ENCODE measurements at places on chromosomes 16 and 17.
A peak's percentile ranks its signal among the peaks of the same experiment; 100 is the strongest.

- peak; percentile 64 for DNase-seq
Measured at GRCh38 chr17:1709971-1710806, at the start of gene TLCD2. TSS of gene TLCD2 (minus strand) at chr17:1710377. CDS start at chr17:1710242, 135 bp downstream.

GRCh38 chr17:77609553-77610517, 348.7 kb upstream of the TNRC6C start:
- no peak for DNase-seq

- DNase-seq: no peak
Measured at GRCh38 chr16:29030086-29030840, 45.4 kb downstream of the LAT start.

- DNase-seq: no peak
Measured at GRCh38 chr17:45296003-45296832, 20.6 kb downstream of the MAP3K14 start.

GRCh38 chr16:20906341-20907255, 6.0 kb downstream of the LYRM1 start:
- no peak for DNase-seq

- DNase-seq: no peak
Measured at GRCh38 chr16:11735787-11736186, 6.9 kb downstream of the TXNDC11 start.

DNA sequence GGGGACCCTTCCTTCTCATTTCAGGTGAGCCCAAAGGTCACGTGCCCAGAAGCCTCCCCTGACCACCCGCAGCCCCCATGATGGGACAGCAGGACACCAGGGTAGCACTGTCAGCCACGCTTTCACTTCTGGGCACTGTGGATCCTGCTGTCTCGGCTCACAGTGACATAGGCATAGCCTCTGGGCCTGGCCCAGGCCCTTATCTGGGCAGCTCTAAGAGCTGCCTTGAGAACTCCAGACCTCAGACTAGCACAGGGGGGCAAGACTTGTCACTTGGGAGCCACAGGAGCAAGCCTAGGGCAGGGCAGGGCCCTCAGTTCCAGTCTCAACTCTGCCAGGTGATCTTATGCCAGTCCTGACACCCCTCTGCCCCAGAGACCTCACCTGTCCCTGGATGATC, 4.7 kb downstream of the NATD1 start:
- no peak for DNase-seq

DNA sequence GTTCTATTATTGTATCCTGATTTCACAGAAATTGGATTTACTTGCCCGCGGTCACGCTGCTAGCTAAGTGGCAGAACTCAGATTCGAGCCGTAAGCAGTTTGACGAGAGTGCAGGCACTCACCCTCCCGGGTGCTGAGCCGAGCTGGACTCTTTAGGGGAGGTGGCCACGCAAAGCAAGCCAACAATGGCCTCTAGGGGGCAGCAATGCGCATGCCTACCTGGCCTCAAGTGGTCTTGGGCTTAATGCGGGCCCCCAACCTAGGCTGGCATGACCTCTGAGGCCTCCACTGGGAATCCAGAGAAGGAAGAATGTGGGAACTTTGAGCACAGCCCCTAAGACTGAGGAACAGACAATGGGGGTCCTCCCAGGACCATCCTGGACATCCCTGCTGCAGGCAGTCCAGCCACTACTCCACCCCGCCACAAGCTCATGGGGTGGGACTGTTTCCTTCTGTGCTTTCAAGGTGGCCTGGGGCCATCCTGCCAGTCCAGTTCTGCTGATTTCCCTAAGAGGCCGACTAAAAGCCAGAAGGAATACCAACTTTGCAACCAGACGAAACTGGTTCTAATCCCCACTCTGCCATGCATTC, 276.5 kb downstream of the XYLT1 start:
- DNase-seq: peak; percentile 57

DNA sequence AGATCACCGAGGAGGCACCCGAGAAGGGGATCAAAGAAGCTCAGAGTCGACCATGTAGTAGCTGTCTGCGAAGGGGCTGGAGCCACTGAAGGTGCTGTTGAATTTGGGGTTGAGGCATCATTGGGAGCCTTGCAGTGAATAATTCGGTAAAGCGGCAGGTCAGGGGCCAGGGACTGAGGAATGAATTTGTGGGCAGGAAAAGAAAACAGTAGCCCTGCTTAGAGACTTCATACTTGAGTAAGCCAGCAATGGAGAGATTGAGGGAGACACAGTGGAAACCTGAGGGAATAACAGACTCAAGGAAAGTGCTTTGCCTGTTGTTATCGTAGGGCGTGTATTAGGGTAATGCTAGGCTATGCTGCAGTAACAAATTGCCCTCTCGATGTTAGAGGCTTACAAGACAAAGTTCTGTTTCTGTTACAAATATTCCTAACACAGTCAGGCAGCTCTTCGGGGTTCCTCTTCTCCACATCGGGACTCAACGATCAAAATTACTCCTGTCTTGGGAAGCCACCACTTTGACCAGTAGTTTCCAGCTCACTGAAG, 13.4 kb upstream of the HERPUD1 start:
- no peak for DNase-seq

GRCh38 chr16:11118479-11118878, 137.5 kb downstream of the SOCS1 start:
- DNase-seq: no peak

- no peak for DNase-seq
Measured at GRCh38 chr16:79411805-79412204, 188.7 kb downstream of the MAF start.

GRCh38 chr17:55383771-55384642, 37.6 kb downstream of the MMD start:
- DNase-seq: no peak

DNA sequence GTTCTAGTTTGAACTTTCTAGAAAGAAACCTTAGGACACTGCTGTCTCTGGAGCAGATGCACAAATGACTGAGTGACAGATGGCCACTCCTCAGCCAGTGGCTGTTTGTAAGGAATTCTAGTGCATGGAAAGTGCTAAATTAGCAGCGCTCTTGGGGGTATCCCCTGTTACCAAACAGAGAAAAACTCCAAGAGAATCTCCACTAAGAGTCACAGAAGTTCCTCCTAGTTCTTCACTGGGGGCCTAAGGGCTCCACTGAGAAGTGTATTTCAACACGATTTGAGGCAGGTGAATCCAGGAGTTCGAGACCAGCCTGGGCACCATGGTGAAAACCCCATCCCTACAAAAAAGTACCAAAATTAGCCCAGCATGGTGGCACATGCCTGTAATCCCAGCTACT, 18.1 kb upstream of the IRF8 start:
- DNase-seq: no peak

DNA sequence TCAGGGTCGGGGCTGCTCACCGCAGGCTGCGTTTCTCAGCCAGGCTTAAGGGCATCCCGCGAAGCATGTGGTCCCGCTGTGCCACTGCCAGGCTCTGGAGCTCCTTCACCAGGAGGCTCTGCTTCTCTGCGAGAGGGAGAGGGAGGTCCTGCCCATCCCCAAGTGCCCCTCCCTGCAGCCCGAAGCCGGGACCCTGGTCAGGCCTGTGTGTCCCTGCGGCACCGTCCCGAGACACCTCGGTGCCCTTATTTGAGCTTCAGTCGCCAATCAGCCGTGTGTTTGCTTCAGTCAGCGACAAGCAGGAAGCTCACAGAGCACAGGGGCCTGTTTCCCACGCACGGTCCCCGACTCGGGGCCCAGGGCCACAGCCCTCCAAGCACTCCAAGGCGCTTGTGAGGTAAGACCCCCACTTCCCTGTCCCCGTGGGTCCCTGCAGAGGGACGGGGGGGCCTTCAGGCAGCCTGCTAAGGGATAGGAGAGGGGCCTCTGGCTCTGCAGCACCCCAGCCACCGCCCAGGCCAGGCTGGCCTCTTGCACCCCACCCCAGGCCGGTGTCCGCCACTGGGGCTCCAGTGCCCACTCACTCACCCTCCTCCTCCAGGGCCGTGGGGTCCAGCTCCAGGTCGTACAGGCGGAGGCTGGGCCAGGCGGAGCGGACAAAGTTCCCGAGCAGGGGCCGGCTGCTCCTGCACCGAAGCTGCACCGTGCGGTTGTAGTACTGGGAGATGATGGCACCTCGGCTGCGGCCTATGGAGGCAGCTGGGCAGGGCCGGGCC, 3.2 kb downstream of the TMC6 start:
- no peak for DNase-seq

GRCh38 chr17:39118674-39119419, 32.6 kb downstream of the PLXDC1 start:
- DNase-seq: no peak

GRCh38 chr16:30046178-30046577, 15.1 kb upstream of the TLCD3B start:
- DNase-seq: no peak

DNA sequence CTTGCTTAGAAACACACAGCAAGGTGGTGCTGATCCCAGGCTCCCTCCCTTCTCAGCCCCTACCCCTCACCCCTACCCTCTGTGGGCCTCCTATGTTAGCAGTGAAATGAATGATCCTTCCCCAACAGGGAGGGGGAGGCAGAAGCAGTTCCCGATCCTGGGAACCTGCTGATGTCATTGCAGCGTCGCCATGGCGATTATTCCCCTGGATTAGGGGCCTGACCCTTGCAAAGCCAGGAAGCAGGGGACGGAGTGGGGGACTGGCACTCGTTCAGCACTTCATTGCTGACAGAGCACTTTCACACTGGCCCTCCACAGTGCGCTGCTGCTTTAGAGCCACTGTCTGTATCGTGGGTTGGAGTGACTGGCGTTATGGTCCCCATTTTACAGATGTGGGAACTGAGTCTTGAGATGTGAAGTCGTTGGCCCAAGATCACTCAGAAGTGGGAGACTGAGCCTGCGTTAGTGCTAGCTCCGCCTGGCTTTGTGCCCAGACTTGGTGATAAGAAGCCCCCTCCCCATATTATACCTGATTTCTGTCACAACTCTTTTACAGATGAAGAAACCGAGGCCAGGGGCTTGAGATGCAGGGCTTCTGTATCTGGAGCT, 26.6 kb downstream of the LASP1 start:
- DNase-seq: no peak

DNA sequence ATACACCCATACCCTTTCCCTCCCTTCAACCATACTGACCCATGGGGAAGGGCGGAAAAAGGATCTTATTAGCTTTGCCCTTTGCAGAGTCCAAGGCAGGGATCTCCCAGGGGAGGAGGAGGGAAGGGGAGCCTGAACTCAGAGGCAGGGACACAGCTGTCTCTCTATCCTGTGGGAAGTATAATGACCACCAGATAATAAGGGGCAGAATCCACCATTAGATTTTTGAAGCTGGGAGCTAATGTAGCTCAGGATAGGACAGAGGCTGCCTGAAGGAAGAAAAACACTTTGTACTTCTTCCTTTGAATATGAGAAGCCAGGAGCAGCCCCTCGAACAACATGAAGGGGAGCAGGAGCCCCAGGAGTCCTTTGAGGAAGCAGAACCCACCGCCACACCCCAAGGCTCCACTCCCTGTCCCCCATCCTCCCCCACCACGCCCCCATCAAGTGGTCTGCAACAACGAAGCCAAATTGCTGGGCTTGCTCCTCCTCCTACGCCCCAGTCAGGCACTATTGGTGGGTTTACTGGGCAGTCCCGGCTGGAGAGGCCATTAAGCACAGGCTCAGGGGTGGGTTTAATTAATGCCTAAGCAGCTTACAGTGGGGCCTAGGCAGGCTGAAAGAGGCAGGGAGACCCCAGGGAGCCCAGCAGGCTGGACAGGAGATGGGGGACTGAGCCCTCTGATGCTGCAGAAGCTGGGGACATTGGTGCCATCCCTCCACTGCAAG, 5.3 kb downstream of the MPP2 start:
- no peak for DNase-seq

DNA sequence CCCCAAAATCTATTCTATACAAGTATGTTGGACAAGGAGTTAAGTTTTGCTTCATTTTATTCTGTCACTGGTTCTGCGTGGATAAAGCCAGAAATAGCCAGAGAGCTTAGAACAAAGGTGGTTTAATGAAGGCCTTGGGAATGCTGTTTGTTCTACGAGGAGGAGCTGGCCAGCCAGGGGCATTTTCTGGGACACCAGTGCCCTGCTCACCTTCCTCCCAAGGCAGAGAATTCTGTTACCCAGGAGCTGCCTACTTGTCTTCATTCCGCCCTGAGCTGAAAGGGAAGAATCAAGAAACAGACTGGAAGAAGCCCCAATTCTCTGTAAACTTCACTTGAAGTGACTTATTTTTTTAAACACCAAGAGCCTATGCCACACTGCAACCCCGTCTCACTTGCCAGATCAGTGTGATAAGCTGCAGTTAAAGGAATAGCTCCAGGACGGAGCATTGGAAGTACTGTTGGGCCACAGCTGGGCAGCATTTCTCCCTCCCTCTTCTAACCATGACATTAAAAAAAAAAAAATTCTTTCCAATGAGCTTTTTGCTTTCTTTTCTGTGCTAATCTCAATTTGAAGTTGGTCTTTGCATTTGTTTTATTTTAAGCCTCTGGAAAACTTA, 149.8 kb upstream of the DYNLRB2 start:
- DNase-seq: no peak

- DNase-seq: peak; percentile 70
Measured at GRCh38 chr16:19375561-19376158, 42.0 kb upstream of the TMC5 start.

GRCh38 chr16:30782486-30783279, 4.3 kb downstream of the ZNF629 start:
- no peak for DNase-seq

GRCh38 chr16:70418274-70418992, 20.5 kb downstream of the ST3GAL2 start:
- no peak for DNase-seq

DNA sequence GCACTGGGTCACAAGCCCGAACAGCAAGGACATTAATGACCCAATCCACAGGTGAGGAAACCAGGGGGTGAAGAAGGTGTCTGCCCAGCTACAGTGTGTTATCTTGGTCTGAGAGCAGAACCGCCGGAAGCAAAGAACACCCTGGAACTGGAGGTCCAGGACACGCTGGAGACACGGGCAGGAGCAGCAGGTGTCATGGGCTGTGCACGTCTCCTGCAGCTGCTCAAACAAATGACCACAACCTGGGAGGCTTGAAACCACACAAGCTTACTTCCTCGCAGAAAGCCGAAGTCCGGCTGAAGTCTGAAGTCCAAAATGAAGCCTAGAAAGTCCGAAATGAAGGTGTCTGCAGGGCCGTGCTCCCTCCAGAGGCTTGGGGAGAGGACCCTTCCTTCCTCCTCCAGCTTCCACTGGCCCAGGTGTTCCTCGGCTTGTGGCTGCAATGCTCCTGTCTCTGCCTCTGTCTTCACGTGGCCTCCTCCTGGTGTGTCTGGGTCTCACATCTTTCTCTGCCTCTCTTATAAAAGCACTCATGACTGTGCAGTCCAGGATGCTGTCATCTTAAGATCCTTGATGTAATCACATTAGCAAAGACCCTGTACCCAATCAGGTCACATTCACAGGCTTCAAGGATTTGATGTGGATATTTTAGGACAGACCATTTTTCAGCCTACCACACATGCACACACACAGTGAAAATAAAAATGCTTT, 351.2 kb downstream of the C16orf95 start:
- DNase-seq: no peak

Measured in HEK293T (cell line).